ENCODE measurements at places on chromosomes 6 and 20. TPM values are rescaled to one million over a fixed set of nuclear protein-coding genes. Genes with fewer than 3 reads are reported as not detected.

Gene ULBP1
- total RNA-seq: under 0.01 TPM

Gene SAMD3
- total RNA-seq: not detected

Gene PLTP
- total RNA-seq: 2.8 TPM

Gene CEBPB
- 12.6 TPM for total RNA-seq

Gene MUCL3
- not detected for total RNA-seq

Gene ANKRD66
- total RNA-seq: not detected

Gene AKAP12
- total RNA-seq: 444 TPM

Gene PAX1
- not detected for total RNA-seq

Data from dermis microvascular lymphatic vessel endothelial cell (primary cell).